SIG-M5 (cell line): ENCODE measurements at places on chromosomes 4 and X.

DNA sequence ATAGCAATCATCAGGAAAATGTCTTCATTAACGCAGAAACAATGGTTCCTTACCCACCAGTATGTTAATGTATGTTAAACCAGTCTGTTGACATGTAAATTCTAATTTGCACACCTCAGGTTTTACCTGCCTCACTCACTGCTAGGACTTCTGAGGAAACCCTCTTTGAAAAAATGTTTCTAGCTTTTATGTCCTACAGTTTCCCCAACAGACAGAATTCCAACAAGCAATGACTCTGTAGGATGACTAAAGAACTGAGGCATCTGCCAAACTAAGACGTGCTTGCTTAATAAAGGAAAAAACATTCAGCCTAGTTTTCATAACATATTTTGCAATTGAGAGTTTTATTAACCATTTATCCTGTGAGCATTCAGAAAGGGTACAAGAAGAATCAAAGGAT lies 20.6 kb upstream of the SOX3 start:
- DNase-seq, result no peak

- DNase-seq, result no peak
These were observed 326.0 kb downstream of the FBXW7 start for GRCh38 chr4:152209772-152210493.

- no peak for DNase-seq
These were observed 253.6 kb downstream of the SLC39A8 start for GRCh38 chr4:102091656-102092055.

DNA sequence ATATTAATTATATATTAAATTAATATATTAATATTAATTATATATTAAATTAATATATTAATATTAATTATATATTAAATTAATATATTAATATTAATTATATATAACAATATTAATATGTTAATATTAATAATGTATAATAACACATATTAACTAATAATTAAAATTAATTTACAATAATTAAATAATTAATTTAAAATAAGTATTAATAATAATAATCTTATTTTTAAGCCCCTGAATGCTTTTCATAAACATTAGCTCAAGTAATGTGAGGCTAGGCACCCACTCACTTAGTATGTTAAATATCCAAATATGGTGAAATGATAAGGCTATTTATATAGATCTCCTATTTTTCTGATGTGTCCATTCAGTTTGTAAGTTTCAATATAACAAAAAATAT lies 26.9 kb downstream of the NKX6-1 start:
- DNase-seq, result no peak

DNA sequence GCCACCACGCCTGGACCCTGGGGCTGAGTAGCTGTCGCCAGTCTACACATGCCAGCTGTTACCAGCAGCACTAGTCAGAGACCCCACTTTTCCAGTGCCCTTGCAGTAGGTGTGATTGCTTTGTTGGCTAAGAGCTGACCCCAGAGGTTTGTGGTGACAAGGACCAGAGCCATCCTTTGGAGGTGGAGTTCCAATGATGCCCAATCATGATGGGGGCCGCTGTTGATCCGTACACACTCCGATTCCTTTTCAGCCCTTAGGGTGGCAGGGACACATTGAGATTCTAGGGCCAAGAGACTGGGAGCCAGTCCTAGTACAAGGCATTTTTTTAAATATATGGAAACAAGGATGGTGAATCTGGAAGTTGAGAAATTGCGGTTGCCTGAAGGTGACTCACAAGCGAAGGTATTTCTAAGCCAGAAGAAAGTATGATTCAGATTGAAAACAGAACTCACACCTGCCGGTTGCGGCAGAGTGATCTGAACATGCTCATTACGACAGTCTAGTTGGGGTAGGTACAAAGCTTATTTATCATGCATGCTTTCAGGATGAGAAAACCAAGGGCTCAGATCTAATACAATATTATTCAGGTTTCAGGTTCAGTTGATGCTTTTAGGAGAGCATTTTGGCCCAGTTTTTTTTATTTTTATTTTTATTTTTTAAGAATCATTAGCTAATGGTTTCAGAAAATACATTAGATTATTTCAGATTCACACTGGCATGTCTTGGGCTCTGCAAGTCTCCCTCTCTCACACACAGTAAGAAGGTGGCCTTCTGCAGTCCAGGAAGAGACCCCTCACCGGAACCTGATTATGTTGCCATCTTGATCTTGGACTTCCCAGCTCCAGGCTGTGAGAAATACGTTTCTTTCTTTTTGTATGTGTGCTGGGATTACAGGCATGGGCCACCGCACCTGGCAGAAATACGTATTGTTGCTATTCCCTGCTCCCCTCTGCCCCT lies 43.4 kb downstream of the SHROOM2 start:
- DNase-seq, result no peak
